ENCODE measurements at places on chromosomes 16 and 17. TPM values are rescaled to one million over a fixed set of nuclear protein-coding genes. Genes with fewer than 3 reads are reported as not detected.

Gene KRTAP9-4
- total RNA-seq, result not detected

Gene MARVELD3
- not detected for total RNA-seq

Gene ASB16
- not detected for total RNA-seq

Gene NPIPB2
- 4.6 TPM for total RNA-seq

Gene HSBP1
- total RNA-seq, result 28.1 TPM

Gene SBK1
- 0.10 TPM for total RNA-seq

Gene RHBDL1
- 0.38 TPM for total RNA-seq

Gene PIK3R6
- total RNA-seq, result not detected

Gene TMEM101
- total RNA-seq, result 33.1 TPM

Gene MT1A
- 1.7 TPM for total RNA-seq

Gene NUDT7
- total RNA-seq, result 5.9 TPM

Gene MPP2
- total RNA-seq, result 0.38 TPM

Gene MAPK8IP3
- 62.4 TPM for total RNA-seq

Gene NOG
- 3.9 TPM for total RNA-seq

Gene KRT24
- total RNA-seq, result not detected

Gene PLXDC1
- total RNA-seq, result not detected

Gene ARHGAP44
- total RNA-seq, result 0.76 TPM
